Adrenal gland (tissue), 19 donors: ENCODE measurements at places on chromosomes 7 and 10. TPM values are rescaled to one million over a fixed set of nuclear protein-coding genes. Genes with fewer than 3 reads are reported as not detected.

- H3K27ac ChIP-seq, result no peak overlapping the region
- H3K4me3 ChIP-seq, result no peak overlapping the region
- H3K4me1 ChIP-seq, result peaks cover 19% of the 10 kb centered on the region
- DNase-seq, result peak; percentile 77
- H3K27me3 ChIP-seq, result no peaks in the 10 kb centered on the region
Measured at GRCh38 chr7:46932676-46933424, 649.1 kb downstream of the TNS3 start.

GRCh38 chr10:94631077-94631875 is 52.3 kb upstream of the CYP2C18 start:
- no peaks in the 10 kb centered on the region for H3K27me3 ChIP-seq
- H3K27ac ChIP-seq, result no peak overlapping the region
- no peak for DNase-seq
- no peaks in the 10 kb centered on the region for H3K36me3 ChIP-seq
- no peak overlapping the region for H3K4me3 ChIP-seq
- no peaks in the 10 kb centered on the region for H3K4me1 ChIP-seq

GRCh38 chr7:99221866-99222265 is 14.0 kb upstream of the KPNA7 start:
- peaks cover 3% of the 10 kb centered on the region for H3K4me1 ChIP-seq
- H3K4me3 ChIP-seq, result no peak overlapping the region
- H3K36me3 ChIP-seq, result no peaks in the 10 kb centered on the region
- DNase-seq, result no peak
- no peak overlapping the region for H3K27ac ChIP-seq

Gene OR6V1
- not detected for total RNA-seq

Gene SHTN1
- 24.2 TPM for total RNA-seq

Gene VENTX
- 3.0 TPM for total RNA-seq

DNA sequence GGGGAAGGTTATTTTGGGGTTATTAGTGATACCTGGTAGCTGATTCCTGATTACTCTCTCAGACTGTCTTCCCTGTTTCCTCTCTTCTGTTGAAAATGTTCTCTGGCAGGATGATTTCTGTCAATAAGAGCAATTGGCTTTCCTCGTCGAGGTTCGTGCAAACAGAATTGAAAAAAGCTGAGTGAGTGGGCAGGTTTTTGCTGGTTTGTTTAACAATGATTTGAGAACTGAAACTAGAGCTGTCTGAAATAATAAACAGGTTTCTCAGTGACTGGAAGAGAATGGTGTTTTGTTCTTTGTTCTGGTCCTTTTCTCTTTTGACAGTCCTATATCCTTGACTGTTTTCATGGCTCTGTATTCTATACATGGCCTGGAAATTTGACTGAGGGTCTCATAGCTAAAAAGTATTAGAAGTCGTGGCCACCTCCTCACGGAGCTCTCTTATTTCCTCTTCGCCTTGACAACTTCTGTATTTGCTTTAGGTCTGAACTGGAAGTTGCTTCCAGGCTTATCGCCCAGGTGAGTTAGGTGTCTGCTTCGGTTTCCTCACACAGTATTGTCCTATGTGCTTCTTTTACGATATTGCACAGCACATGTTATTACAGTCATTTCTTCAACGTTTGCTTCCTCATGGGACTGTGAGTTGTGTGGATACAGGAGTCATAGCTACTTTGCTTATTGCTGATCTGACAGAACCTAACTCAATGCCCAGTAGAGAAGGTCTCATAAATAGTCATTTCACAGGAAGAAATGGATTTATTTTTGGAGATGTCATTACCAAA is 403.6 kb downstream of the NRG3 start:
- no peaks in the 10 kb centered on the region for H3K4me1 ChIP-seq
- H3K27ac ChIP-seq, result no peak overlapping the region
- no peak for DNase-seq
- H3K36me3 ChIP-seq, result no peaks in the 10 kb centered on the region

GRCh38 chr7:252981-253380 is 37.0 kb upstream of the FOXL3 start:
- H3K27me3 ChIP-seq, result no peaks in the 10 kb centered on the region
- no peak for DNase-seq
- no peak overlapping the region for H3K27ac ChIP-seq
- no peaks in the 10 kb centered on the region for H3K36me3 ChIP-seq
- H3K4me1 ChIP-seq, result no peaks in the 10 kb centered on the region

Gene ZKSCAN1
- 125 TPM for total RNA-seq

GRCh38 chr7:155752756-155753445 is 59.4 kb downstream of the SHH start:
- H3K27me3 ChIP-seq, result no peaks in the 10 kb centered on the region
- no peak for DNase-seq
- H3K4me1 ChIP-seq, result peaks cover 62% of the 10 kb centered on the region
- H3K27ac ChIP-seq, result no peak overlapping the region
- H3K36me3 ChIP-seq, result no peaks in the 10 kb centered on the region
- no peak overlapping the region for H3K4me3 ChIP-seq

GRCh38 chr7:73879977-73880681 is 19.2 kb downstream of the TMEM270 start:
- H3K27ac ChIP-seq, result no peak overlapping the region
- no peaks in the 10 kb centered on the region for H3K4me1 ChIP-seq
- peak; percentile 64 for DNase-seq
- H3K36me3 ChIP-seq, result no peaks in the 10 kb centered on the region
- H3K27me3 ChIP-seq, result peaks cover 4% of the 10 kb centered on the region

GRCh38 chr10:47349941-47350371 is 1.8 kb downstream of the RBP3 start:
- no peaks in the 10 kb centered on the region for H3K27me3 ChIP-seq
- H3K4me3 ChIP-seq, result no peak overlapping the region
- DNase-seq, result no peak
- no peaks in the 10 kb centered on the region for H3K4me1 ChIP-seq

DNA sequence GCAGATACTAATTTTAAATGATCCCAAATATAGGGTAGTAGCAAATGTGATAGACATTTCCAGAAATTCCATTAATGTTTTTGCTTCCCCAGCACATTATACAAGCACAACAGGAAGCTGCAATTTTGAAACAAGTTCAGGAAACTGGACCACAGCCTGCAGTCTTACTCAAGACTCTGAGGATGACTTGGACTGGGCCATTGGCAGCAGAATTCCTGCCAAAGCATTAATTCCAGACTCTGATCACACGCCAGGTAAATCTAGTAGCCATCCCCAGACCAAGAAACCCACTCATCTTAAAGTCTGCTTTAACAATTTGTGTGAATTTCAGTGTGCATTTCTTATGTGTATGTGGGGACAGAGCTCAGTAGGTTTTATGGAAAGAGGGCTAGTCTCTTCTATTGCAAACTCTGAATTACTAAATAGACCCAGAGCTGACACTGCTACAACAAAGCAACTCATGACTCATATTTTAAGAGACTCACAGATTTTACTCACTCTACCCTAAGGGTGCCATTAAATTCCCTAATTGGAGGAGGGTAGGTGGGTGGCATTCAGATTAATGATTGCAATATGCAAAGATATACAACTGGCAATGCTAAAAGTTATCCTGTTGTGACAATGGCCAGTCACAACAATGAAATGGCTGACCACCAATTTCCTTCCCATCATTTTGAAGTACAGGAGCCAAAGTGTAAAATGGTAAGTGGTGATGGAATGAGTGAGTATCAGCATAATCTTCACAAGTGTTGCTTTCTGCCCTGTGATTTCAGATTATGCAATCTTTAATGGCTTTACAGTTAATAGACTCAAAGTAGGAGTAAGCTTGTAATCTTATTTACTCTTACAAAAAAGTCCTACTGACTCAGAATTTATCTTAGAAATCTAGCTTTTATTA is 317.6 kb upstream of the PLXDC2 start:
- no peak overlapping the region for H3K27ac ChIP-seq
- no peaks in the 10 kb centered on the region for H3K27me3 ChIP-seq
- H3K4me3 ChIP-seq, result no peak overlapping the region
- no peaks in the 10 kb centered on the region for H3K36me3 ChIP-seq
- no peak for DNase-seq

Gene PDZD7
- 0.61 TPM for total RNA-seq

GRCh38 chr7:103857435-103857834 is 132.0 kb downstream of the RELN start:
- H3K4me3 ChIP-seq, result no peak overlapping the region
- H3K36me3 ChIP-seq, result no peaks in the 10 kb centered on the region
- H3K27me3 ChIP-seq, result no peaks in the 10 kb centered on the region
- no peaks in the 10 kb centered on the region for H3K4me1 ChIP-seq
- H3K27ac ChIP-seq, result no peak overlapping the region
- no peak for DNase-seq

DNA sequence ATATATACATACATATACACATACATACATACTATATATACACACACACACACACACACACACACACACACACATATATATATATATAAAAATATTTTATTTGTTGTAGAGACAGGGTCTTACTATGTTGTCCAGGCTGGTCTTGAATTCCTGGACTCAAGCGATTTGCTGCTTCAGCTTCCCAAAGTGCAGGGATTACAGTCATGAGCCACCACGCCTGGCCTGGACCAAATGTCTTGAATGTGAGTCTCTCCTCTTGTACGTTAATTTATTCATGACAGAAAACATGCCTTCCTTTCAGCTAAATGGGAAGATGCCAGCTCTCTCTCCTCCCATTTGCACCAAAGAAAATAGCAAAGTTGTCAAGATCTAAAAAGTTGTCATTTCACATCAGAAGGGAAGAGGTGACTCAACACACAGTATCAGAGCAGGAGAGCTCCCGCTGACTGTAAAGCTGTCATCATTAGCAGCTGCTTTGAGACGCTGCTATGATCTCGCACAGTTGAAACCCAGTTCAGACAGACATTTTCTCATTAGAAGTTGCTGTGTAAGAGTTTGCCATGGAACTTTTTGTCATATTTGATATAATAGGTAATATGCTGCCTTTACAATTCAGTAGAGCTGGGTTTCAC is 224.3 kb downstream of the SFMBT2 start:
- no peak overlapping the region for H3K27ac ChIP-seq
- peaks cover 4% of the 10 kb centered on the region for H3K36me3 ChIP-seq
- DNase-seq, result no peak
- no peak overlapping the region for H3K4me3 ChIP-seq
- H3K4me1 ChIP-seq, result no peaks in the 10 kb centered on the region

- no peak overlapping the region for H3K27ac ChIP-seq
- H3K4me1 ChIP-seq, result no peaks in the 10 kb centered on the region
- no peaks in the 10 kb centered on the region for H3K36me3 ChIP-seq
- DNase-seq, result no peak
- no peaks in the 10 kb centered on the region for H3K27me3 ChIP-seq
Measured at GRCh38 chr7:33745934-33746333, 159.4 kb upstream of the BMPER start.
